ENCODE measurements at places on chromosomes 5 and 9.

DNA sequence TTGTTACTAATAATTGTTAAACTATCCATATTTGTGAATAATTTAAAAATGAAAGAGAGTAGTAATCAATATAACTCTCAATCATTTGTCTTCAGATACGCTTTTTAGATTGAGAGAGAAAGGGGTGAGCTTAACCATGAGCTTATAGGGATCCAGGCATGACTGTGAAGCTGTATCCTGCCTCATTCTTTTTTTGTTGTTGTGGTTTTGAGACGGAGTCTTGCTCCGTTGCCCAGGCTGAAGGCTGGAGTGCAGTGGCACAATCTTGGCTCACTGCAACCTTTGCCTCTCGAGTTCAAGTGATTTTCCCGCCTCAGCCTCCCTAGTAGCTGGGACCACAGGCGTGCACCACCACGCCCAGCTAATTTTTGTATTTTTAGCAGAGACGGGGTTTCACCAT lies 44.0 kb downstream of the NIPAL4 start:
- no peak for DNase-seq

- DNase-seq, result no peak
Measured at GRCh38 chr9:121985792-121986494, 107.2 kb downstream of the TTLL11 start.

GRCh38 chr9:21114311-21114710 lies 27.3 kb downstream of the IFNW1 start:
- no peak for DNase-seq

DNA sequence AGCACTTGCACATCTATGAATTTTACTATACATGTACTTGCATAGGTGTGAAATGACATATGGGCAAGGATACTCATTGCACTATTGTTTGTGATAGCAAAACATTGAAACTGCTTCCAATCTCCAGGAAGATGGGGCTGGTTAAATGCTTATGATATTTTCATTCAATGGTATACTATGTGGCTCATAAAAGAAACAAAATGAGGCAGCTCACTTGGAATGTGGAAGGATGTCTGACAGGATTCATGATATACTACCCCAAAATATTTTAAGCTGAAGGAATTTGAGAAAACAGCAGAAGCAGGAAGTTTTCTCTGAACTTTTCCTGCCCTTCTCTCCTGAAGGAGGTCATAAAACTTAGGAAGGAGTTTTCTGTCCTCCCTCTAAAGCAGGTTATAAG lies 99.6 kb upstream of the CAST start:
- DNase-seq, result no peak

Measured in stimulated activated CD8-positive, alpha-beta memory T cell treated with anti-CD3 and anti-CD28 coated beads, Interleukin-2, amount 100 ng/mL, for 1 hour (primary cell).